Uterus (tissue), 4 donors: ENCODE measurements at places on chromosomes 7 and 10.

DNA sequence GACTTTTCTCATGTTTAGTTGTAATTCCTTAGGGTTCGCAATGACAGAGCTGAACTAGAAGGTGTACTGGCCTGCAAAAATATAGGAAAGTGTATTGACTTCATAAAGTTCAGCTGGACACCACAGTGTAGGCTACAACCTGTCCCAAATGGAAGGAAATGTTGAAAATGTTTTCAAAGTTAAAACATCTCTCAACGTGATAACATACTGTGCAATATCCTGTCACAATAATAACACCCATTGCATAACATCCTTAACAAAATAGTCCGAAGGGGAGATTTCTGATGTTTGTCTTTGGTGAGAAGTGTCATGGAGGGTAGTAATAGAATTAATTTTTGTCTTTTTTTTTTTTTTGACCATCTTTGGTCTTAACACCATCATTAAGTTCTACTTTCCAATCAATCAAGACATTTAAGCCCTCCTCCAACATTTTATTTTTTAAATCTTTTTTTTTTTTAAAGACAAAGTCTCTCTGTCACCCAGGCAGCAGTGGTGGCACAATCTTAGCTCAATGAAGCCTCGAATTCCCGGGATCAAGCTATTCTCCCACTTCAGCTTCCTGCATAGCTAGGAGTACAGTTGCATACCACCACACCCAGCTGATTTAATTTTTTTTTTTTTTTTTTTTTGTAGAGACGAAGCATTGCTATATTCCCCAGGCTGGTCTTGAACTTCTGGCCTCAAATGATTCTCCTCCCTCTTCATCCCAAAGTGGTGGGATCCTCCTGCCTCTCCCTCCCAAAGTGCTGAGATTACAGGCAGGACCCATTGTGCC lies 45.7 kb downstream of the DYNC1I1 start:
- no peak overlapping the region for H3K27ac ChIP-seq
- H3K4me1 ChIP-seq, result no peaks in the 10 kb centered on the region
- no peaks in the 10 kb centered on the region for H3K27me3 ChIP-seq

- H3K4me3 ChIP-seq, result no peak overlapping the region
- no peaks in the 10 kb centered on the region for H3K36me3 ChIP-seq
- H3K27me3 ChIP-seq, result no peaks in the 10 kb centered on the region
- H3K4me1 ChIP-seq, result no peaks in the 10 kb centered on the region
- no peak for DNase-seq
- H3K27ac ChIP-seq, result no peak overlapping the region
Measured at GRCh38 chr7:17097668-17098297, 200.7 kb upstream of the AHR start.

- no peaks in the 10 kb centered on the region for H3K36me3 ChIP-seq
- H3K4me3 ChIP-seq, result no peak overlapping the region
- no peak for DNase-seq
- no peak overlapping the region for H3K27ac ChIP-seq
Measured at GRCh38 chr10:71737001-71737833, 17.6 kb upstream of the C10orf105 start.

GRCh38 chr7:50221028-50221427 lies 83.5 kb upstream of the IKZF1 start:
- H3K36me3 ChIP-seq, result no peaks in the 10 kb centered on the region
- H3K27me3 ChIP-seq, result no peaks in the 10 kb centered on the region
- H3K4me1 ChIP-seq, result no peaks in the 10 kb centered on the region
- DNase-seq, result no peak
- H3K4me3 ChIP-seq, result no peak overlapping the region

- no peak overlapping the region for H3K4me3 ChIP-seq
- no peaks in the 10 kb centered on the region for H3K4me1 ChIP-seq
- no peaks in the 10 kb centered on the region for H3K27me3 ChIP-seq
Measured at GRCh38 chr10:5187867-5188266, 2.9 kb upstream of the AKR1C8 start.
